NCI-H460 (cell line): ENCODE measurements at places on chromosomes 11 and 22.

DNA sequence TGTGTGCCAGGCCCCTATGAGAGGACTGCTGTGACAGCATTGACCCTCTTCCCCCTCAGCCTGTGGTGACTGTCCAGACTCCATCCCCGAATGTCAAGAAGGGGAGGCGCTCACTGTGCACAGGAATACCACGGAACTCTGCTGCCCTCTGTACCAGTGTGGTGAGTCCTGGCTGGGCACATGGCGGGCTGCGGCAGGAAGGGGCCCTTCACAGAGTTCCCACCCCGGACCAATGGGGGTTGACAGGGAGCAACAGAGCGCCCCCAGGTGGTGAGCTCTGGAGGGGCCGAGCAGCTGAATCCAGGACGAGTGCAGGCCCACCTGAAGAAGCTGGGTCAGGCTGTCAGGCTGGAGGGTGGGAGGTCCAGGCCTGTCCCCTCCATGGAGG lies 83.8 kb upstream of the MYOD1 start:
- no peak for DNase-seq

DNA sequence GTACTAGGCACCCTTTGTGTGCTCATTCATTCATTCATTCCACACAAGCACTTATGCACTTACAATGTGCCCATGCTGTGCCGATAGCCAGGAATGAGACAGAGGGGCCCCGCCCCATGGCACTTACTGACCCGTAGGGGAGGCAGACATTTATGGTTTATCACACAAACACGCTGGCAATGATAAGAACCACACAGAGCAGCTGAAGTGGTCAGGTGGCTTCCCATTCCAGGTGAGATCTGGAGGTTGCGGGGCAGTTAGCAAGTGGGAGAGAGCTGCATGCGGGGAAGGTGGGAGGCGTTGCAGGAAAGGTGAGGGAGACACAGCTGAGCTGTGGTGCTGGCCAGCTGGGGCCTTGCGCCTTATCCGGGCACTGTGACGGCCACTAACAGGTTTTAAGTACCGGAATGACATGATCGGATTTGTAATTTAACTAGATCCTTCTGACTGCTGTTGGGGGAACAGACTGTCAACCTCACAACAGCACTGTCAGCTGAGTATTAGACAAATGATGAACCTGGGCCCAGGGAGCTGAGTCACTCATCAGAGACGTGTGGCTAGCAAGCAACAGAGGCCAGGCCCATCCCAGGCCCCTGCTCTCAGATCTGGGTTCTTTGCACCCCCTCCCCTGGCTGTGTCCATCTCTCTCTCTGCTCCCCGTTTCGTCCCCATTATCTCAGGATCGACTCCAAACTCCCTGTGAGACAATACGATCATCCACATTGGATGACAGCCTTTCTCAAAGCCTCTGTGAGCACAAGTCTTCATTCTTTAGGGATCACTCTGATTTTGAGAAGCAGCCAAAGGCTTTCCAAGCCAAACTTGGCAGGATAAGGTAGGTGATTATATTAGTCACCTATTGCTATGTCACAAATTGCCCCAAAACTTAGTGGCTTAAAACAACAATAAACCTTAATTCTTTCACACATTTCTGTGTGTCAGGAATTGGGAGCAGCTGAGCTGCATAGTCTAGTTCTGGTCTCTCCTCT lies 28.4 kb downstream of the RASD2 start:
- DNase-seq: no peak

DNA sequence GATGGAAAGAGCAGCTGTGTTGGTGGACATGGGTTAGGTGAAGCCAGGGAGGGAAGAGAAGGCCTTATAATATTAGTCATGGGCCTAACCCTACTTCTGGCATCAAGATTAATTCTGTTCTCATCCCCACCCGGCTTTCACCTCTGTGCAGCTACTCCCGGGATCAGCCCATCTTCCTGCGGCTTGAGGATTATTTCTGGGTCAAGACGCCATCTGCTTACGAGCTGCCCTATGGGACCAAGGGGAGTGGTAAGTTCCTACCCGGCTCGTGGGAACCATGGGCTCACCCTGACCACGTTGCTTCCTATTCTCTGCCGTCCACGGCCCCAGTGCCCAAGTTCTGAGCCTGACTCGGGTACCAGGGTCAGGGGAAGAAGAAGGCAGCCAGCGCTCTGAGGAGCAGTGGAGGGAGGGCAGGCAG lies 51.6 kb downstream of the ST3GAL4 start:
- no peak for DNase-seq

DNA sequence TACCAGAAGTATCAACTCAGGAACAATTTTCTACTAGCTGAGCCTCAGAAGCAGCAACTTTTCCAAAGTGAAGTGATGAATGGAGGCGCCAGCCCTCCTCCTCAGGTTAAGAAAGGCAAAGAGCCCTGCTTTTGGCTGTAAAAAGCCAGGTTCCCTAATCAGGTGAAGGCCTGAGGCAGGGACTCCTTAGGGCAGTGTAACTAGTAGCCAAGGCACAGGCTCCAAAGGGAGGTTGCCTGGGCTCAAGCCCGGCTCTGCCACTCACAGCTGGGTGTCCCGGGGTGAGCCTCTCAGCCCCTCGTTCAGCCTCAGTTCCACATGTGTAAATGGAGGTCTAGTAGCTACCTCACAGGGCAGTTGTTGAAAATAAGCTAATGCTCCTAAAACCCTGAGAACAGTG lies 19.5 kb downstream of the TSKU start:
- DNase-seq: no peak

DNA sequence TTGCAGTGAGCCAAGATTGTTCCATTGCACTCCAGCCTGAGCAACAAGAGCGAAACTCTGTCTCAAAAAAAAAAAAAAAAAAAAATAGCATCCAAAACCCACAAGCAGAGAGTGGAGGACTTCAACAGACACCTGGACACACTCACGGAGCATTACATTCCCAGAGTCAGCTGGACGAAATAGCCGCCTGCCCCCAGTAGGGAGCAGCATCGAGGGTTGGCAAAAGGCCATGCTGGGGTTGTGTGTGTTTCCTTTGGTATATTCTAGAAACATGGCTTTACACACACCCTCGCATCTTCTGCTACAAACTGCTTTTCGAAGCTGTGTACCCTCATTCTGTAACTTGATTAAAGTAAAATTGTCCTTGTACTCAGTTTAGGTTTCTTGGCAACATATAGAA lies 5.3 kb downstream of the ADA2 start:
- peak; percentile 12 for DNase-seq

- no peak for DNase-seq
Observed at GRCh38 chr11:64644647-64645275, 53.7 kb downstream of the SLC22A12 start.

- no peak for DNase-seq
Observed at GRCh38 chr11:81839016-81839415, 894.6 kb downstream of the FAM181B start.

DNA sequence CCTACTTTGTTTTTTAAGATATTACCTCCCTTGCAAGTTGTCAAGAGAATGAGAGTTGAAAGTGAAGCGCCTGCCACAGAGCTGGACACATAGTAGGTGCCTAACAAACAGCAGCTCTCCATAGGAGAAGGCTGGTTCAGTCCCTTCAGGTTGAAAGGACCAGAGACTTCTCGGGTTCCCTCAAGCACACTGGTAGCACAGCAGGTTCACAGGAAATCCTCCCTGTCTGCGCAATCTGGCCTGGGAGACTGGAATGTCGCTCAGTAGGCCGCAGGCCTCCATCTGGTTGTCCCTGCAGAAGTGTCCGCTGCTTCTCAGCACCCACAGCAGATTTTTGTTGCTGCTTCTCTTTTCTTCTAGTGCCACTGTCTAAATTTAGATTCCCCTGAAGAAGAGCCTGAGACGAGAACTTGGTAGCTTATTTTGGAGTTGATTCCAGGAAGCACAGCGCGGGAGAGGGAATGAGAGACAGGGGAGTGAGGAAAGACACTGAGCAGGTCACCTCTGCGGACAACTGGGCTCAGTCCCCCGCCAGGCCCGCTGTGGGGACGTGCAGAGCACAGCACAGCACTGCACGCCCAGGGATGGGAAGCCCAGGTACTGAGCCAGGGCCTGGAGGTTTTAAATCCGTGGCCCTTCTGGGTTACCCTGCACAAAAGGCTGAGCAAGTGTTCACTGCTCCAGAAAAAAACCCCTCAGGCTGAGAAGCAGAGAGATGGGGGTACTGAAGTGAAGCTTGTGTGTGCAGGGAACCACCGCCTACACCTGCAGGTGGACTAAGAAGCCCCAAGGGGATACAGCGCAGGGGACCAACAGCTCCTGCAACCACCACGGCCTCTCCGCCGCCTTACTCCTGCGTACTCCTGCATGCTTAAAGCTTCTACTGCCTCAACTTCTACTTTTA lies 31.6 kb downstream of the RBX1 start:
- DNase-seq: no peak

DNA sequence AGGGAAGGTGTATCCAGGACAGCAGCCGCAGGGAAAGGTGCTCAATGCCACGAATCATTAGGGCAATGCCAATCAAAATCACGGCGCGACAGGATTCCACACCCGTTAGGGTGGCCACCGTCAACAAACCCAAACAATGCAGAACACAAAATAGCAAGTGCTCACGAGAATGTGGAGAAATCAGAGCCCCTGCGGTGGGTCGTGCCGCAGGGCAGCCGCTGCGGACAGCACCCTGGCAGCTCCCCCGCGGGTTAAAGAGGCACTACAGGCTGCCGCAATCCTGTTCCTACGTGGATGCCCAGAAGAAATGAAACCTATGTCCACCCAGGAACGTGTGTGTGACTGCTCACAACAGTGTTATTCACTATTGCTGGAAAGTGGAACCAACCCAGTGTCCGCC lies 17.1 kb upstream of the TH start:
- no peak for DNase-seq

DNA sequence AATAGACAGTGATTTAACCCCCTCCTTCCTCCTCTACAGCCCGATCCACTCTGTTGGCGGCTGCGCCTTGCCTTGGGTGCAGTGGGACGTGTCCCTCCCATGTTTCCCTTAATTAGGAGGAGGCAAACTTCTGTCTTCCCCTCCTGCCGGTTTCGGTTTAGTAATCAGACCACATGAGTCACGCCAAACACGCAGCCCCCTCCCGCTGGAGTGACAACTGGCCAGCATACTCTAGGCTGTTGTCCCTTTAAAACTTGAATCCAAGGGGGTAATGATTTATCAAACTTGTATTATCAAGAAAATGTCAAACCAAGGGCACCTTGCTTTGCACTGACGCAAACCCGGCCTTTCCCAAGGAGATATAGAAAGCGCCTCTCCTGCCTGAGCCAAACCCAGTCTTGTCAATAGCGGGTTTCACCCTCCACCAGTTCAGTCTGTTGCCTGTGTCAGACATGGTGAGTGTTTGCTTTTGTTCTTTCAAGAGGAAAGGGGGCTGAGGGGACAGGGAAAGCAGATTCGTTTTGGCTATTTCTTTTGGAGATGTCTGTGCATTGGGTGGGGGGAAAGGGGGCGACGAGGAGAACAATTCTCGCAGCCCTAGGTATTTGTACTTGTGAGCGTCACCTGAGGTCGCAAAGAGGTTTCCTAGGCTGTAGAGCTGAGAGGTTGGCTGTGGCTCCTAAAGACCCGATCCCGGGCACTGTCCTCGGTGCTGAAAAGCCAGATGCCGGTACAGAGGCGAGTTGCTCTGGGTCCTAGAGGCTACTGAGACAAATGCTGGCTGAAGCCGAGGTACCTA lies at the start of gene SLC6A5:
Gene SLC6A5, plus strand, starts transcription at position 388 of the 799 bp plus-strand sequence. Its CDS starts 65 bp downstream, at position 453.
- DNase-seq: peak; percentile 45

DNA sequence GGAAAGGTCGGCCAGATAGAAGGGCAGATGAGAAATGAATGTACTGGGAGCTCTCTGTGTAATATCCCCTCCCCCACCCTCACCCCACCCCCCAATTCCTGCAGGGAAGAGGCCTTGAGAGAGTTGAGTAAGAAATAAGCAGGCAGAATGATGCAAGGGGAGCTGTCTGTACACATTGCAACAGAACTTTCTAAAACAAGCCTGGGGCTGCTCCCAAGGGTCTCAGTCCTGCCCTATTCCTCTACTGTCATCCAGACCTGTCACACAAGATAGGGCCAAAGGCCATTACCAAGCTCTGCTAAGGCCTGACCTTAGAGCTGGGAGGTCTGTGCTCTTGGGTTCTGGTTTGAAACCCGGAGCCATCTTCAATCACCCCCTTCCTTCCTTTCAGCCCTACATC lies 5.7 kb upstream of the DGAT2 start:
- no peak for DNase-seq

GRCh38 chr11:8006349-8006977 lies 19.3 kb downstream of the EIF3F start:
- peak; percentile 69 for DNase-seq

DNA sequence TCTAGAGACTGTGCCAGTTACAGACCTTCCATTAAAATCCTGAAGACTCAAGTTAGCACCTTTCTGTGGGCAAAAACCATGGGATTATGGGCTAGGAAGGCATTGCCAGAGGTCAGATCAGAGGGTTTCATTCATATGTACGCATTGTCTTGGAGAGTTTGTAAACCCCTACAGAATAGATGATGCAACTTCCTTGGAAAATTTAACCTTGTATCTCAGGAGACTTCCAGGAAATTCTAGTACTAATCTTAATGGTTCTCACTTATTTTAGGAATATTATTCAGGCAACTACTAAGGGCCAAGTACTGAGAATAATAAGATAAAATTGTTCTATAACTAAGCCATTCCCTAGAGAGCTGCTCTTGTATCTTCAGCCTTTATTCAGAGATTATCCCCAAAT lies 6.9 kb downstream of the OLFML1 start:
- DNase-seq: no peak

- no peak for DNase-seq
Observed at GRCh38 chr11:40280159-40281051, 1179.0 kb downstream of the LRRC4C start.

GRCh38 chr22:22955866-22956535 lies 68.4 kb downstream of the IGLL5 start:
- DNase-seq: peak; percentile 47

GRCh38 chr11:48063424-48063978 lies 83.1 kb downstream of the PTPRJ start:
- DNase-seq: no peak

DNA sequence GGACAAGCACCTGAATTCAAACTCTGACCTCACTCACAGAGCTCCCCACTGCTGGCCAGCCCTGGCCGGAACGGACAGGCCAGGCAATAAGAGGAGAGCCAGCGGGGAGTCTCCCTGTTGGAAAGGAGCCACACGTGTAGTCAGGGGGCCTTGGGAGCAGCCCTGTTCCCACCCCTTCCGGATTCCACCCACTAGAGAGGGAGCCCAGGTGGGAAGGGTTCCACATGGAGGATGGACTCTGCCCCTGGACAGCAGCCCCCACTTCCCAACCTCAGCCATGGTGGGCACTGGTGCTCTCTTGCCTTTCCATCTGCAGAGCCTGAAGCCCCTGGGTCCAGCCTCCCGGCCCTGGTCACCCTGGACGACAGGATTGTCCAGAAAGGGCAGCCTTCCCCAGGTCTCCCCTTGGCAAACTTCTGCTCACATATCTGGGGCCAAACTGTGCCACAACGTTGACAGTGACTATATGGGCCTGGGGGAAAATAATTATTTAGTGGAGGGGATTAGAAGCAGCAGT lies 7.5 kb upstream of the APOBEC3A start:
- DNase-seq: no peak

GRCh38 chr11:92830377-92831155 lies 138.9 kb upstream of the MTNR1B start:
- DNase-seq: no peak

DNA sequence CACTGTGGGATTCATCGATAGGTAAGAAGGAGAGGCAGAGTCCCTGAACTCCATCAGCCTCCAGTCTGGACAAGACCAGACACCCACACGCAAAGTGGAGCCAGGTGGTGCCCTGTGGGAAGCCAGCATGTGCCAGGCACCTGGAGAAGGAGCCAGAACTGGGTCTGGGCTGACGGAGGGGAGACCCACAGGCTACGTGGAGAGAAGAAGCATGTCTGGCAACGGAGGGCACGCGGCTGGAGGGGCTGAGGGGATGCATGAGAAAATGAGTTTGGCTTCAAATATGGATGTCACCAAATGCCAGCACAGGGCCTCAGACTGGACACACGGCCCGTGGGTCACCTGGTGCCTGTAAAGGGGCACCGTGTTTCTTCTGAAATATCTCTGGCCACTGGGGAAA lies 55.7 kb downstream of the LINC01488 start:
- no peak for DNase-seq
